ENCODE measurements at places on chromosomes 2 and 18.

- no peak for DNase-seq
Observed at GRCh38 chr2:30778611-30779010, 28.6 kb downstream of the CAPN13 start.

- DNase-seq, result no peak
Observed at GRCh38 chr18:63823516-63824219, 48.5 kb downstream of the SERPINB7 start.

GRCh38 chr2:71006323-71006722, 11.7 kb upstream of the TEX261 start:
- DNase-seq, result no peak

GRCh38 chr2:168538534-168538933, 82.5 kb downstream of the CERS6 start:
- DNase-seq, result no peak

DNA sequence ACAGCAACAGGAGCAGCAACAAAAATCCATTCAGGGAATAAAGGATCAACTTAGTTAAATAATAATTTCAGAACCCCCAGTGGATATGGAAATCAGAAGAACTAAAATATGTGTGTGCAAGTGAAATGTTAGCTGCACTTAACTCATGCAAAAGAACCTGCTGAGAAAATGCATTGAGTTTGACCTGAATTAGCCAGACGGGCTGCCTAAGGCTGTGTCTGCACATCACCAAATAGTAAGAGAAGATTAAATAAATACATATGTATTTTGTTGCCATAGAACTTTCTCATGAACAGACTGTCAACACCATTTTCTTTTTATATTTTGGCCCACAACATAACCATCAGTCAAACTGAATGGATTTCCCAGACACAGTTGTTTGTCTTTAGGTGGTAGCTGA, 262.0 kb upstream of the PIK3C3 start:
- no peak for DNase-seq

Measured in SW480 (cell line).